ENCODE measurements at places on chromosomes 7 and 10. TPM values are rescaled to one million over a fixed set of nuclear protein-coding genes. Genes with fewer than 3 reads are reported as not detected.

Gene PLAU
- total RNA-seq, result 13.0 TPM

Gene CALHM3
- not detected for total RNA-seq

Gene BAMBI
- 14.6 TPM for total RNA-seq

Gene TDRD1
- 0.42 TPM for total RNA-seq

Gene TMEM270
- not detected for total RNA-seq

- DNase-seq, result no peak
Observed at GRCh38 chr10:52703898-52704297, 68.7 kb downstream of the MBL2 start.

DNA sequence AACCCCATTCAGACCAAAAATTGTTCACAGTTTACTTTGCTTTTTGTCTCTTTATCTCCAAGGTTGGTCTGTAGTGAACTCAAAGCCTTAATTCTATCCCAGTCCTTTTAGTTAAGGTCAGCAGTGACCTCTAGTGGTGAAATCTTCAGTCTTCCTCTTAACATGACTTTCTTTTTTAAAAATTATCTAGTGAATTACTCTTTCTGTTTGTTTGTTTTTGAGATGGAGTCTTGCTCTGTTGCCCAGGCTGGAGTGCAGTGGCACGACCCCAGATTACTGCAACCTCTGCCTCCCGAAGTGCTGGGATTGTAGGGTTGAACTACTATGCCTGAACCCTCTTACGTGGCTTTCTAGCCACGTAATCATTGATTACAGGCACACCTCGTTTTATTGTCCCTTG is 25.0 kb downstream of the ZNF487 start:
- no peak for DNase-seq
